ENCODE measurements at places on chromosomes 7 and 10. TPM values are rescaled to one million over a fixed set of nuclear protein-coding genes. Genes with fewer than 3 reads are reported as not detected.

- peak overlapping the region; percentile 59 for H3K4me3 ChIP-seq
- H3K27me3 ChIP-seq, result no peaks in the 10 kb centered on the region
- peaks cover 56% of the 10 kb centered on the region for H3K4me1 ChIP-seq
- no peaks in the 10 kb centered on the region for H3K36me3 ChIP-seq
- DNase-seq, result no peak
Measured at GRCh38 chr7:2518737-2519118, 846 bp upstream of the LFNG start.

DNA sequence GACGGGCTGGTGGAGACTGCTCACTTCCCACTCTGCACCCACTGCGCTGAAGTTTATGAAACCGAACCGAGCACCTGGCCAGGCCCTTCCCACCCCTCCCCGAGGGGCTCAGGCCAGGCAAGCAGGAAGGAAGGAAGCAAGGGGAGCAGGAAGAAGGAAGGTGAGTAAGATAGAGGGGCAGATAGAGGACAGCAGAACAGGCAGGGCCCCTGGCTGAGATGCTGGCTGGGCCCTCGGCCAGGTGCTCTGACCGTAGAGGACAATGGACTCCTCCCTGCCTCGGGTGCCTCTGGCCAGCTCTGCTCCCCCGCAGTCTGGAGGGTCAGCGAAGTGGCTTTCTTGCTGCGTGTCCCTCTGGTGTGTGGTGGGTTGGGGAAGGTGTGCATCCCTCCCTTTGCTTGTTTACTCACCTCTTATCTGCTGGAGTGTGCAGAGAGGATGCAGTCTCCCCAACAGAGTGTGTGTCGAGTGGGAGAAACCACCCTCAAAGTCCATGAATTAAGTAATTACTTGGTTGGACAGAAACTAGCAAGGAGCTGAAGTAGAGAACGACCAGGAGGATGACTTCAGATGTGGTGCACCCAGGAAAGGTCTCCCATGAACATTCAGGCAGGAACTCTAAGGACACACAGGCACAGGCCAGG lies 82.8 kb upstream of the PPP2R2D start:
- no peak overlapping the region for H3K4me3 ChIP-seq
- DNase-seq, result no peak
- H3K4me1 ChIP-seq, result no peaks in the 10 kb centered on the region
- no peaks in the 10 kb centered on the region for H3K36me3 ChIP-seq
- H3K27ac ChIP-seq, result no peak overlapping the region

GRCh38 chr7:143504215-143504936 lies 26.7 kb downstream of the TAS2R41 start:
- H3K27ac ChIP-seq, result no peak overlapping the region
- H3K4me1 ChIP-seq, result no peaks in the 10 kb centered on the region
- no peaks in the 10 kb centered on the region for H3K27me3 ChIP-seq
- H3K36me3 ChIP-seq, result no peaks in the 10 kb centered on the region

The RPEL1 gene
- 0.10 TPM for total RNA-seq

The RASA4B gene
- 1.2 TPM for total RNA-seq

The FGFBP3 gene
- total RNA-seq, result 1.5 TPM

- no peaks in the 10 kb centered on the region for H3K27me3 ChIP-seq
- no peak overlapping the region for H3K4me3 ChIP-seq
- no peaks in the 10 kb centered on the region for H3K36me3 ChIP-seq
- DNase-seq, result no peak
- no peaks in the 10 kb centered on the region for H3K4me1 ChIP-seq
- H3K27ac ChIP-seq, result no peak overlapping the region
Measured at GRCh38 chr10:28796606-28797512, 119.5 kb downstream of the BAMBI start.

DNA sequence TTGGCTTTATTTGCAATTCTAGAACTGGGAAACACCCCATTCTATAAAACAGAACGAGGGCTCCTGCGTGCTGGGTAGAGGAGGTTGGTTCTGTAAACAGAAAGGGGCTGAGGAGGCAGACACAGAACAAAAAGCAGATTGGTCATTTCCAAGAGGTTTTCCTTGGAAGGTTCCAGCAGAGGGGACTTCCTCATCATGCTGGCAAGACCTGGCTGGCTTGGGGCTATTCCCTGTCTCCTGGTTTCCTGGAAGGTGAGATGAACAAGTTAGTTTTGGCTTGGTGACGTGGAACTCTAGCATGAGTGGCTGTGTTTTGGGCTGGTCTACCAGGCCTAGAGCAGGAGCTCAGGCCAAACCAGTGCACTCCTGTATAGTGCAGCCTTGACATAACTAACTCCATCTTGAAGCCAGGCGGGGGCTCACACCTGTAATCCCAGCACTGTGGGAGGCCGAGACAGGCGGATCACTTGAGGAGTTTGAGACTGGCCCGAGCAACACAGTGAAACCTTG lies 26.1 kb upstream of the DNAJB6 start:
- H3K4me3 ChIP-seq, result no peak overlapping the region
- no peaks in the 10 kb centered on the region for H3K36me3 ChIP-seq
- no peaks in the 10 kb centered on the region for H3K27me3 ChIP-seq
- peak overlapping the region; percentile 96 for H3K27ac ChIP-seq
- DNase-seq, result no peak
- H3K4me1 ChIP-seq, result peaks cover 29% of the 10 kb centered on the region

DNA sequence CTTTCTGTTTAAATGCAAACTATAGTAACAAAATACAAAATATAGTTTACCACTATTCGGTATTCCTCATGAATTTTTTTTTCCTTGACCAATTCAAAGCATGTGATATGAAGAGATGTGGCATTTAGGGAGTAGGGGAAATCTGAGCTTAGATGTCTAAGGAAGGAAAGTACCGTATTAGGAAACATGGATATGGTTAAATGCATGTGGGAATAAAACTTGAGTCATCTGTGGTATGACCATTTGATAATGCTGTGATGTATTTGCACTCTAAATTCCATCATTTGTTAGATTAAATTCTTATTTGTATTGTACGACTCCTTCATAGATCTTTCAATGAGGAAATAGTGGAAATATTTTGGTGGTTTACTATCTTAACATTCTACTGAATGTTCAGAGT lies 19.7 kb downstream of the AHR start:
- no peaks in the 10 kb centered on the region for H3K27me3 ChIP-seq
- no peak for DNase-seq
- no peak overlapping the region for H3K4me3 ChIP-seq
- peaks cover 5% of the 10 kb centered on the region for H3K4me1 ChIP-seq
- no peak overlapping the region for H3K27ac ChIP-seq

DNA sequence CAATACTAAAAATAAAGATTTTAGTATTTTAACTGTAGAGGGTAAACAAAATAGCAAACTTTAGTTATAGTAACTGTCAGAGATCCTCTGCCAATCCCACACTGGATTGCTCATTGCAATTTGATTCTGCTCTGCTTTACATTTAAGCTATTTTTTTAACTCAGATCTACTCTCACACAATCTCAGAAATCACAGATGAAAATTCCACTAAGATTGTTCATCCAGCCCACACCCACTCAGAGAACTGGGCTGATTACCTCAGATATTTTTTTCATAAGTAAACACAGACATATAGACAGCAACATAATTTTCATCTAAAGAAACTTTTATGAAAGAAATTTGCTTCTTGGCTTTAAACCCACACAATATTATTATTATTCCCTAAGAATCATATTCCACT lies 7.0 kb downstream of the OSBPL3 start:
- H3K4me1 ChIP-seq, result peaks cover 5% of the 10 kb centered on the region
- no peak overlapping the region for H3K4me3 ChIP-seq
- DNase-seq, result no peak
- H3K27me3 ChIP-seq, result peaks cover 1% of the 10 kb centered on the region

- DNase-seq, result no peak
- H3K27ac ChIP-seq, result no peak overlapping the region
- no peaks in the 10 kb centered on the region for H3K27me3 ChIP-seq
- H3K36me3 ChIP-seq, result peaks cover 5% of the 10 kb centered on the region
- peaks cover 4% of the 10 kb centered on the region for H3K4me1 ChIP-seq
Measured at GRCh38 chr7:157409149-157409752, 72.4 kb downstream of the DNAJB6 start.

The GNAI1 gene
- 19.2 TPM for total RNA-seq

DNA sequence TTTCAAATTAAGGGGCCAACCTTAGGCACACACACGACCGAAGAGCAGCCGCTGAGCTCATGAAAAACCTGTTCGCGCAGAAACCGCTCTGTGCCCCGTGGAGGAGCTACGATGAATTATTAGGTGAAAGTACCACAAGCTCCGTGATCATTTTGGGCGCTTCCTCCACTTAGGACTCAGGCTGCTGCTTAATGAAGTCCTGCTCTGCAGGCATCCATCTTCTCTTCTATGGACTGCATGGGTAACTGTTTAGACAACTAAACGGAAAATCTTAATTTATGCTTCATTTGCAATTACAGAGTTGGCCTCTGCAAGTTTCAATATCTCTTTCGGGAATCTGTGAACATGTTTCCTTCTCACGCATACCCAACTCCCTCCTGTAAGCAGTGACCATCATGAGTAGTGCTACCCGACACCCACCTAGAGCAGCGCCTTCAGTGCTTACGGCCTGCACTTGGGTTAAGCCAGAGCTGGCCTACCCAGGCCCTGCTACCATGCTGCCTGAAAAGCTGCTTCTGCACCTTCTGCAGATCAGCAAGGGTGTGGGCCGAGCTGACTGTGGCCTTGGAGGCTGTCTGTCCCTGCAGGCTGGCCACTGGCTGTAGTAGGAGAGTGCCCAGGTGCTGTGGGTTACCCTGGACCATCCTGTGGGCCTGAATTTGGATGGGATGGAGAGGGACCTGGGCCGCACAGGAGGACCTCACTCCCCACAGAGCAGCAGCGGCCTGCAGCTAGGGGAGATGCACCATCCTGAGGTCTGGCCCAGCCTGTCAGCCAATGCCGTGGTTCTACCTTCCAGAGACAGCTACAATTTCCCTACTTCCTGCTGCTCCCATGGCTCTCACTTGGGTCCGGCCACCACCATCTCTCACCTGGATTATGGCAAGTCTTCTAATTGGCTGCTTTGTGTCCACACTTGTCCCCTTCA lies 36.0 kb downstream of the GNA12 start:
- DNase-seq, result no peak
- H3K27ac ChIP-seq, result peak overlapping the region; percentile 99
- H3K4me3 ChIP-seq, result peak overlapping the region; percentile 32
- no peaks in the 10 kb centered on the region for H3K36me3 ChIP-seq

- H3K36me3 ChIP-seq, result no peaks in the 10 kb centered on the region
- H3K27me3 ChIP-seq, result peaks cover 10% of the 10 kb centered on the region
- no peak for DNase-seq
- H3K27ac ChIP-seq, result no peak overlapping the region
- H3K4me1 ChIP-seq, result no peaks in the 10 kb centered on the region
Measured at GRCh38 chr7:37323966-37324365, 124.7 kb downstream of the ELMO1 start.

- no peak overlapping the region for H3K27ac ChIP-seq
- no peaks in the 10 kb centered on the region for H3K27me3 ChIP-seq
- H3K4me3 ChIP-seq, result no peak overlapping the region
- no peaks in the 10 kb centered on the region for H3K4me1 ChIP-seq
- no peaks in the 10 kb centered on the region for H3K36me3 ChIP-seq
Measured at GRCh38 chr7:94374721-94375566, 19.8 kb upstream of the COL1A2 start.

DNA sequence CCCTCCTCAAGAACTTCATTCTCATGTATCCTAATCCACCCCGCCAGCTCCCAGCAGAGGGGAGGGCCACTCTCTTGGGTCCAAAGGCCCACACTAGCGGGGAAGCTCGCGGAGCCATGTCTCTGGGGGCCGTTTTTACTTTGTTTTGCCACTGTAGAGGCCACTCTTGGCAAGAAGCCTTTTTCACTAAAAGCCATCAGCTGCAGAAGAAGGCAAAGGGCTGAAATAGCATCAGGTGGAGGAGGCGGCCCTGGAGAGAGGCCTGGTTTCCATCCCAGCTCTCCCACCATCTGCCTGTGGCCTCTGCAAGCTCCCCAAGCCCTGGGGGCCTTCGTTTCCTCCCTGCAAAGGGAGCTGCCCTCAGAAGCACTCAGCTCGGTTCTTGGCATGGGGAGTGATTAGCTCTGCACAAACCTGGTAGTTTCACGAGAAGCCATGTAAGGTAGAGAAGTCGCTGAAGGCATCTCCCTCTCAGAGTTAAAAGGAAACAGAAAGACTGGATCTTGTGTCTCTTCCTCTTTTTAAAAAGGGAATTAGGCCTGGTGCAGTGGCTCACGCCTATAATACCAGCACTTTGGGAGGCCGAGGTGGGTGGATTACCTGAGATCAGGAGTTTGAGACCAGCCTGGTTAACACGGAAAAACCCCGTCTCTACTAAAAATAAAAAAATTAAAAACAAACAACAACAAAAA lies 70.3 kb downstream of the PARP12 start:
- no peaks in the 10 kb centered on the region for H3K27me3 ChIP-seq
- no peak overlapping the region for H3K27ac ChIP-seq
- H3K36me3 ChIP-seq, result no peaks in the 10 kb centered on the region

GRCh38 chr7:101835136-101835535 lies 17.7 kb downstream of the CUX1 start:
- H3K27me3 ChIP-seq, result no peaks in the 10 kb centered on the region
- no peak overlapping the region for H3K27ac ChIP-seq
- H3K4me3 ChIP-seq, result no peak overlapping the region
- H3K36me3 ChIP-seq, result no peaks in the 10 kb centered on the region
- no peaks in the 10 kb centered on the region for H3K4me1 ChIP-seq

- no peak for DNase-seq
- H3K4me3 ChIP-seq, result no peak overlapping the region
- no peaks in the 10 kb centered on the region for H3K4me1 ChIP-seq
Measured at GRCh38 chr10:20466731-20467130, 430.4 kb downstream of the NEBL start.

The ELN gene
- total RNA-seq, result 0.26 TPM

The ASNS gene
- 91.4 TPM for total RNA-seq

- H3K27ac ChIP-seq, result no peak overlapping the region
- peaks cover 2% of the 10 kb centered on the region for H3K27me3 ChIP-seq
- H3K4me1 ChIP-seq, result 0 out of 2 replicates have a peak, but pooled peaks cover 4% of the 10 kb centered on the region
- DNase-seq, result no peak
- no peak overlapping the region for H3K4me3 ChIP-seq
Measured at GRCh38 chr10:120012566-120012965, 120.0 kb downstream of the SEC23IP start.

The MRLN gene
- total RNA-seq, result not detected

DNA sequence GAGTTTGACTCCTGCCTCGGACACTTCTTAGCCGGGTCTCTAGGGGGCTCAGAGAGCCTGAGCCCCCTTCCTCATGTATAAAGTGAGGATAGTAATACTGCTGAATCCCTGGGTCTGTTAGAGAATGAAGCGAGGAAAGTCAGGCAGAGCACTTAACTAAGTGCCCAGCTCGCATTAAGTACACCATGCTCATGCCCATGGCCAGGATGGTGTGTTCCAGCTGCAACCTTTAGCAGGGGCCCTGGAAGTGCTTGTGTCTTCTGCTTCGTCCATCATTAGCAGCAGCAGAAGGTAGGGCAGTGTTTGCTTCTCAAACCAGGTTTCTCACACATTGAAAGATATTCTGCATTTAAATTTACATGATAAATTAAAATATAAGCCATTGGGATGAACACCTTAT lies 27.3 kb upstream of the WDFY4 start:
- no peaks in the 10 kb centered on the region for H3K36me3 ChIP-seq
- H3K4me3 ChIP-seq, result no peak overlapping the region
- no peak overlapping the region for H3K27ac ChIP-seq
- peaks cover 8% of the 10 kb centered on the region for H3K27me3 ChIP-seq
- H3K4me1 ChIP-seq, result peaks cover 6% of the 10 kb centered on the region

All from Panc1 (cell line).